ENCODE measurements at places on chromosomes 12 and 14. TPM values are rescaled to one million over a fixed set of nuclear protein-coding genes. Genes with fewer than 3 reads are reported as not detected.

The ABCC9 gene
- not detected for total RNA-seq

The ANG gene
- total RNA-seq: 0.92 TPM

GRCh38 chr14:74735125-74735524, 22.2 kb downstream of the FCF1 start:
- no peak for DNase-seq

- no peak for DNase-seq
These were observed 29.7 kb upstream of the SFSWAP start for GRCh38 chr12:131681257-131681620.
